Heart right ventricle (tissue), 16 donors: ENCODE measurements at places on chromosomes 11 and 22. TPM values are rescaled to one million over a fixed set of nuclear protein-coding genes. Genes with fewer than 3 reads are reported as not detected.
A peak's percentile ranks its signal among the peaks of the same experiment; 100 is the strongest.

The ARFGAP2 gene
- 56.0 TPM for total RNA-seq

DNA sequence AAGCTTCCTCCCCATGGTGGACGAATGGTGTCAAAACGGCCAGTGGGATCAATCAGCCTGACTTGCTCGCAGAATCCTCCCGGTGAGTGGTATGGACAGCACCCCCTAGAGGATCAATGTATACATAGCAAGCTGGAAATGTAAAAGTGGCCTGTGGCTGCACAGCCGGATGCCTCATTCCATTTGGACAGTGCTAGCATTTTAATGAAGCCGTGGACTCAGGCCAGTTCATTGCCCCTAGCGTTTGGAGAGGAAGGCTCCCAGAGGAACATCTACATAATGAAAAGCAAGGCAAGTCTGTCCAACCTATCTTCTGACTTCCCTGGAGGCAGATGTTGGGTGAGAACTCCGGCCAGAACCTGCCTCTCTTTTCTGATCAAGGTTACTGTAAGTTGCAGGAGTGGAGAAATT lies 942.3 kb downstream of the NTM start:
- DNase-seq: no peak

The ZP1 gene
- total RNA-seq: not detected

DNA sequence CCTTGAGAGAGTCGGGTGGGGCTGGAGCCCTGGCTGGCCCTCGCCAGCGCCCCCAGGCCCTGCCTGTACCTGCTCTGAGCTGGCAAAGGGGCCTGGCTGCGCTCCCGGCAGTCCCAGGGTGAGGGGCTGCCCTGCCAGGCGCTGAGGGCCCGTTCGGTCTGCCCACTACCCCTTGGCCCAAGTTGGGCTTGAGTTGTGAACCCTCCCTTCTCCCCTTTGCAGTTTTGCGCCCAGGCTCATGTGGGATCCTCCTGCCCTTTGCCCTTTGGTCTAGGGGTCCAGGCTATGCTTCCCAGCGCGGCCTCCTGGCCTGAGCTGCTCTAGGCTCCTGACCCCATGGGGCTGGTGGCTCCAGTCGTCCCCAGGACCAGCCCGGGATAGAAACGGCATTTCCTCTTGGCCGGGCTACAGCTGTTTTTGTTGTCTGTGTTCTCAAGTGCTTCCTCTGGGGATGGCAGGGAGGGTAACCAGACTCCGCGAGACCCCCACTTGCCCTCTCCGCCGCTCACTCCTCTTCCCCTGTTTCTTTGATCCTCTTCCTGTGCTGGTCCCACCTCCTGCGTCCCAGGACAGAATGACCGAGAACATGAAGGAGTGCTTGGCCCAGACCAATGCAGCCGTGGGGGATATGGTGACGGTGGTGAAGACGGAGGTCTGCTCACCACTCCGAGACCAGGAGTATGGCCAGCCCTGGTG lies 34.9 kb downstream of the PRDM11 start:
- DNase-seq: peak; percentile 51

- DNase-seq: no peak
Measured at GRCh38 chr22:35839841-35840301, 122.2 kb downstream of the APOL5 start.

The TTC36 gene
- total RNA-seq: not detected
